Stimulated activated CD8-positive, alpha-beta memory T cell treated with anti-CD3 and anti-CD28 coated beads, Interleukin-4, amount 100 ng/mL, for 1 hour (primary cell): ENCODE measurements at places on chromosomes 4 and X.

- no peak for DNase-seq
These were observed 13.8 kb downstream of the CENPC start for GRCh38 chr4:67531379-67531962.

DNA sequence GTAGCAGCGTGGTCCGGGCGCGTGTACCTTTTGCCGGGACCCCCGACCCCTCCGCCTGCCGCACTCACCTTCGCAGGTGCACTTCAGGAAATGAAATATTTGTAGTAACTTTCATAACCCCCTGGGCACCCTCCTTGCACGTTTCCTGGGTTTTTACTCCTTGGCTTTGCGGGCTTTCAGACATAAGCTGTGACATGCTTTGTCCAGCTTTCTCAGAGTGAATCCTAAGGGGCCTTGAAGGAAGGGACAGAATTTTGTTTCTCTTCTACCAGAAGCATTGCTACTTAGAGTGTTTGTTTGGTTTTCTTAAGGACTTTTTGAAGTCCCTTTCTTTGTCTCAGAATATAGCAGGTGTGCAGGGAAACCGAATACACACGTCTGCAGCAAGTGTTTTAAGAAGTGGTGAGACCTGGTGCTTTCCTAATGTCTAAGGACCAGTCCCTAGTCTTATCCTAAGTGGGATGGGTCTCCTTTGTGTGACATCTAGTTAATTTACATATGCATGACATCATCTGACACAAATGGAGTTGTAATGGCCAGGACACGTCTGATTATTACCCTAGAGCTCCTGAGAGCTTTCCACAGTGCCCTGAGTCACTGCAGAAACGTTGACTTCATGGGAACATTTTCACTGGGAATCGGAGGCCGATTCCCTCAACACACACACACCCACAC is 1.3 kb downstream of the FAM149A start:
- no peak for DNase-seq

DNA sequence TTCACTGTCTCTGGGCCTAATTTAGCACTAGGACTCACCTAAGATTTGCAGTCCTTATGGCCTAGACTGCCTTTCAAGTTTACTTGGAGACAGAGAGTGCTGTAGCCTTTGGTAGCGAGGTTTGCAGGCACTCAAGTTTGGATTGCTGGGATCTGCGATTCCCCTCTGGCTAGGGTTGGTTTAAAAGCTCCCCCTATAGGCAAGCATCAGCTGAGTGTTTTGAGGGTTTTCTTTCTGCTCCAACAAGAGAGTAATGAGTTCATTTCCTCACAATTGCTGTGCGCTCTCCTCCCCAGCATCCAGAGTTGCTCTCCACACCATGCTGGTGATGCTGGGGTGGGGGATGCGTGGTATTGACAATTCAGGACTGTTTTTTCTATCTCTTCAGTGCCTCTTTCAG is 206.9 kb downstream of the GLUD2 start:
- no peak for DNase-seq

- DNase-seq, result no peak
These were observed 27.3 kb upstream of the SORBS2 start for GRCh38 chr4:185839194-185839712.

DNA sequence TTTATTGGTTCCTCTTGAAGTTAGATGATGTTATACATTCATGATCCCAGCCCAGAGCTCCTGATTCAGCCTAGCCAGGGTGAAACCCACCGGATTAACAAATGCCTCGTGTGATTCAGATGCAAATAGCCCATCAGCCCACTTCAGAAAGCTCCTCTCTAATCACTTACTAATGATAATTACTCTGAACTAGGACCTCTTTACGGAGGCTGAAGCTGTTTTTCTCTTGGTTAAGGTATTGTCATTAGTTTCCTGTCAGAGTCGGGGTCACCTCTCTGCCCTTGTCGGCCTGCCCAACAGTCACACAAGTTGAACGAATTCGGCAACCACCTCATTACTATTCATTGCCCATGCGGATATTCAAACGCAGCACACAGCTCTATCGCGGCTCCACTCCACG is 36.6 kb downstream of the ZFP42 start:
- no peak for DNase-seq

DNA sequence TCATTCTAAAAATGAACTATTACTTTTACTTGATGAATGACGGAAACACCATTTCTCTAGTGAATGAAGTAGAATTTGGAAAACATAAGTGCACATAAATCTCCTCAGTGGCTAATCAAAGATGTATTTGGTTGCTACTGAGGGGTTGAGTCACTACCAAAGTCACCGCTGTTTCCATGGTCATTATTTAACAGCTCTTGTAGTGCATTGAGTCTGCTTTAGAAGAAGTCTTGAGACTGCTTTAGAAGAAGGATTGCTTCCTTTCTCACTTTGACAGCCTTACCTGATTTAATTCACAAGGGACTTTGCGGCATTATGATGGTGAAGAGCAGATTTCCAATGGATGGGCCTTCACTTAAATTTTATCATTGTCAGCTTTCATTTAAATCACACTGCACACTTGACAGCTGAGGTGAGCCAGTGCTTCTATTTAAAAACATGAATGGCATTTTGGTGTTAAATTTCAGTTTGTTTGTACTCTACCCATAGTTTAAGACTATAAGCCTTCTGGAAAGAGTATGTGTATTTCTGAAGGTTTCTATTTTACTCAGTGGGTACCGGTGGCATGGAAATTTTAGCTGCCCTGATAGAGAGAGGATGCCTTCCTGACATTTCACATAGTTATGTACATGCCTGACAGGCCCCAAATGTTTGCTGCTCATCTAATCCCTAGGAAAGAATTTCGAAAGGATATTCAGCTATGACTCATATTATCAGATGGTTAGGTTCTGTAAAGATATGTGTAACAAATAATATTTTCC is 9.5 kb downstream of the ASB5 start:
- DNase-seq, result no peak

GRCh38 chr4:98833384-98833783 is 95.5 kb downstream of the EIF4E start:
- no peak for DNase-seq

DNA sequence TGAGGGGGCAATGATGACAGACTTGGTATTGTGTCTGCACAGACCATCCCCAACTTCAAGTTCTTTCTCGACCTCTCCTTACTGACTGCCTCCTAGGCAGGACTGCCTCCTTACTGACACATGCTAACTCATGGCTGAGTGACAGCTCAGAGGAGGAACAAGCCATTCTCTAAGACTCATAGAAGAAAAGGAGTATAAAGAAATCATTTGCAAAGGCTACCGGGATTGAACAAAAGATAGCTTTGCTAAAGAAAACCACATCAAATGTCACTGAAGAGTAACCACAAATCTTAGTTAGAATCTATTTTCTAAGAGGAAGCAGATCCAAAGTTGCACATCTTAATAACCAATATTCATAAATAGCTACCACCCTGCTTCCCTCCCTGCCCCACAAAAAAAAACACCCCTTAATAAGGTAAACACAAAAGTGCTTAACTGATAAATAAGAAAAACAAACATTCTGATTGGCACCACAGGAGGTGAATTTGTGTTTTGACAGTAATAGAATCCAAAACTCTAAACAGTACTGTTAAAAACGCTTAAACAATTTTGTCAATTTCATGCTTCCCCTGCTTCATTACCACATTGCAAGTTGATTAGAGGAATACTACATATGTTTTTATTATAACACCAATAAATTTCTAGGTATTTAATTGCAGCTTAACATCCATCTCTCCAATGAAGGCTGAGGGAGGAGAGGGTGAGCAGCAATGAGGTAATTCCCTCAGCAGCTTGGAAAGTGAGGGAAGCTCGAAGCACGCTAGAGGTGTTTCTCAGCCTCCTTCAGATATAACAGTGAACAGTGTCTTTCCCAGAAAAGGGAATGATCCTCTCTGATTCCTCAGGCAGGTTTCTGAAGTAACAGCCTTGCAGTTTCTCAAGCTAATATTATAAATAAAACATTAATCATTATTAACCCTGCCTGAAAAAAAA is 160.0 kb downstream of the HNRNPD start:
- DNase-seq, result no peak
